Activated T-helper 17 cell treated with anti-CD3 and anti-CD28 coated beads, Interleukin-2, amount 50 U/mL, for 72 hours (primary cell): ENCODE measurements at places on chromosomes 5 and 9. TPM values are rescaled to one million over a fixed set of nuclear protein-coding genes. Genes with fewer than 3 reads are reported as not detected.

DNA sequence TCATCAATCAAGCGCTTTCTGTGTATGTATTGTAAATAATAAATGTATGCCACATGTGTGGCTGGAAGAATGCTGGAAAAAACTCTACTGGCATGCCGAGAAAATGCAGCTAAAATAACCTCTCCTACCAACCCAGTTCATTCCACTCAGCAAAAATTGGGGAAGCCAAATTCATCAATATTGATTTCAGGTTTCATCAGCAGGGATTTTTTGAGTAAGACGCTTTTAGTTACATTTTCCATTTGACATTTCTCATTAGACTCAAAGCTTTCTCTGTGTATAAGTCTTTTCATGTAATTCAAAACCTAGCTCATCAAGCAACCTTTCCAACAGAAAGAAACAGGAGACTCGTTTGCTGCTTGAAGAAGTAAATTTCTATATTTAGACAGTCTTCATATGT, 338.1 kb downstream of the DMRT2 start:
- no peak for ATAC-seq

DNA sequence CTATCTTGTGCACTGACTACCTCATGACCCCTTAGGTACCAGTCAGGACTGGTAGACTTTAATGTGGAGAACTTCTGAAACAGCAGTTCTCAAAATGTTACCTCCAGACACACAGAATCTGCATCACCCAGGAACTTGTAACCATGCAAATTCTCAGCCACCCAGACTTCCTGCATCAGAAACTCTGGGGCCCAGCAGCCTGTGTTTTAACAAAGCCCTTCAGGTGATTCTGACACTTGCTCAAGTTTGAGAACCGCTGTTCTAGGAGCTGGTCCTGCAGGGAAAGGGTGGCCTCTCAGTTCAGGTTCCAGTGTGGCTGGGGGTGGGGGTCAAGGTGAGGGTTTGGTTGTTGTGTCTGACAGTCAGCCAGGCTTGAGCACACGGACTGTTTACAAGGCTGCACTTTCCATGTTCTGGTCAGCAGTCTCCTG, 28.4 kb downstream of the ZFP62 start:
- ATAC-seq, result peak; percentile 75

GRCh38 chr5:142618130-142618523, 67.8 kb downstream of the FGF1 start:
- ATAC-seq, result peak; percentile 78

The GIN1 gene
- 8.5 TPM for total RNA-seq
